NCI-H2081 (cell line): ENCODE measurements at places on chromosomes 3 and 15.
A peak's percentile ranks its signal among the peaks of the same experiment; 100 is the strongest.

DNA sequence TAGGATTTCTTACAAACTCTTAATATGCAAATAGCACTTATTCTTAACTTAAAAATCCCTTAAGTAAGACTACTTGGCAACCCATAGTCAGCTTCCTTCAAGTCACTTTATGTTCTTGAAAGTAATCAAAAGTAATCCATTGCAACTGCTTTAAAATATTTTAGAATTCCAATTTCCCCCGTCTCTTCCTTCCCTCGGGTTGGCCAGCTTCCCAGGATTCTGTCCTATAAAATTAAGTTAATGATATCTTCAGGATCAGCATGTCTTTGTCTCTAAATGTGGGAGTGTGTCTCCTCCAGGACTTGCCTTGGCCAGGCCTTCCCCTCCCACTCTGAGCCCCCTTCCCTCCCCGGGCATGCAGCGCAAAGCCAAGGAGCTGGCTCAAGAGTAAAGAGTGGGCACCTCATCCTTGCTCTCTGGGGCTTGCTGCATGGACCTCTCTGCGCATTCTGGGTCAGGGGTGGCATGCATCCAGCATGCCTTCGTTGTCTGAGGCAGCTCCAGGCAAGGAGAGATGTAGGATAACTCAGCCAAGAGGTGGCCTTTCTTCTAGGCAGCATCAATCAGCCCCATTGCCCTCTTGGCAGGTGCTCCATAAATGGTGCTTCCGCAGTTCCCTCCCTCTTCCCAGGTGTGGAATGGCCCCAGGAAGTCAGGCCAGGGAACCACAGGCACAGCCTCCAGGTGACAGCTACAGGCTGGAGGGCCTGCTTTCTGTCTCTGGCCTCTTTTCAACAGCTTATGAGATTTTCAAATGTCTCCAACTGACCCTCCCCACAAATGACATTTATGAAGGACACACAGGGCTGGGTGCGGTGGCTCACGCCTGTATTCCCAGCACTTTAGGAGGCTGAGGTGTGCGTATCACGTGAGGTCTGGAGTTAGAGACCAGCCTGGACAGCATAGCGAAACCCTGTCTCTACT is 108.7 kb upstream of the ALDH1A3 start:
- DNase-seq = no peak

DNA sequence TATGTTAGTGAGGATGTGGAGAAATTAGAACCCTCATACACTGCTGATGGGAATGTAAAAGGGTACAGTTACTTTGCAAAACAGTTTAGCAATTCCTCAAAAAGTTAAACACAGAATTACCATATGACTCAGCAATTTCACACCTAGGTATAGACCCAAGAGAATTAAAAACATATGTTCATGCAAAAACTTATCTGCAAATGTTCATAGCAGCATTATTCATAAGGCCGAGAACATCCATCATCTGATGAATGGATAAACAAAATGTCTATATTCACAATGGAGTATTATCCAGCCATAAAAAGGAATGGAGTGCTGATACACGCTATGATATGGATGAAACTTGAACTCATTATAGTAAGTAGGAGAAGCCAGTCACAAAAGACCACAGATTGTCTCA is 10.3 kb downstream of the SEC13 start:
- no peak for DNase-seq

DNA sequence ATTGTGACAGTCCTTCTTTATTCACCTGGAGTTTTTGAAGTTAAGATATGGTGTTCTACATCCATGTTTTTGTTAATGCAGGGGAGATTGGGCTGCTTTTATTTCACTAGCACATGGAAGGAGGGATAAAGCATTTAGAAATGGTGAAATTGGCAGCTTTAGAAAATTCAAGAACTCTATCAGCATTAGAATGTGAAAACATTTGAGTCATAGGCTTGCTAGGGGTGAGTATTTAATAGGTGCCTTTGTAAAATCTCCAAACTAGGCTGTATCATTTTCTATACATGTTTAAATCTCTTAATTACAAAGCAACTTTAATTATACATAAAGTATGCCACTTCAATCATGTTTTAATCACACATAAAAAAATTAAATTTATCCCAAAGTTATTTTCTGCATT is 12.9 kb downstream of the NLGN1 start:
- no peak for DNase-seq

DNA sequence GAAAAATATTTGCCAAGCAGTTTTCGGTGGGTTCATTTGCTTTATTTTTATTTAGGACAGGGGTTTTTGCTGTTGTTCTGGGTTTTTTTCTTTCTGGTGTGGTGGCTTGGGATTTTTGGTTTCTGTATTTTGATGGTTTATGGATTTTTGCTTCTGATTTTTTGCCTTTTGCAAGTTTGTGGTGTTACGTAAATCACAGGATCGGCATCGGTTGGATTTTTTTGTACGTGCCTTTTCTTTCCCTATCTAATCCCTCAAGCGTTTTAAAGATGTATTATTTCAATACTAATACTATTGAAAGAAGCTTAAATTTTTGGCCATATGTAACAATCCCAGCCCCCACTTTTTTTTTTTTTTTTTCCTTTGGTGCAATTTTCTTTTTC is 782 bp upstream of the BCL6 start:
- no peak for DNase-seq

- DNase-seq = no peak
These were observed 3.0 kb downstream of the TRAK1 start for GRCh38 chr3:42094128-42094527.

GRCh38 chr15:75451674-75452363 is at the start of gene SIN3A:
Gene SIN3A (minus strand): TSS chr15:75451690. CDS start chr15:75430375, 21,315 bp downstream.
- DNase-seq = peak; percentile 100

DNA sequence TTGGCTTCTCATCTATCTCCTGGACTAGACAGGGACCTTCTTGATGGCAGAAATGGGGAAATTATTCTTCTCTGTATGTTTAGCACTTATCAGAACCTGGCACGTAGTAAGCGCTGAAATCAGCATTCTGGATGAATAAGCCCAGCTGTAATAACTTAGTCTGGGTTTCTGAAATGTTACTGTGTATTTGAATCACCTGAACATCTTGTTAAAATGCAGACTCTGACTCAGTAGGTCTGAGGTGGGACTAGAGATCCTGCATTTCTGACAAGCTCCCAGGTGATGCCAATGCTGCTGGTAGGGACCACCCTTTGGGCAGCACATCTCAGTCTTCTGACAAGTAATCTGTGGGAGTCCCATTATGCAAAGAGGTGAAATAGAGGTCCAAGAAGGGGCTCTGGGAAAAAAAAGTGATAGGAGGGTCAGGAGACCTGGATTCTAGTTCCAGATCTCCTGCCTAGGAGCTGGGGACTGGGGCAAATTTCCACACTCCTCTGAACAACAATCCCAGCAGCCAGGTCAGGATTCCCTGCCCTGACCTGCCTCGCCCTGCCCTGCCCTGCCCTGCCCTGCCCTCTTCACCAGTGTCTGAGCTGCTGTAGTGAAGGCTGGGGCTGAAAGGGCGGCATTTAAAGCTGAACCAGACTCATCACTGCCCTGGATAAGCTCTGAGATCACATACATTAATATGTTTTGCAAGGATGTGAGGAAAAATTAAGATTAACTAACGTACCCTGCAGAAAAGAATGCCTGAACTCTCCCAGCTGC is 17.2 kb upstream of the SLC6A11 start:
- no peak for DNase-seq

- DNase-seq = no peak
These were observed 1.3 kb upstream of the PRR20G start for GRCh38 chr3:127288921-127289705.

GRCh38 chr3:77726517-77726916 is 686.6 kb downstream of the ROBO2 start:
- no peak for DNase-seq

- DNase-seq = no peak
These were observed 48.5 kb upstream of the P3H2 start for GRCh38 chr3:190169243-190169642.
